A673 (cell line): ENCODE measurements at places on chromosomes 1 and 21. TPM values are rescaled to one million over a fixed set of nuclear protein-coding genes. Genes with fewer than 3 reads are reported as not detected.

NIBAN1 gene
- total RNA-seq, result 52.9 and 54.8 TPM in 2 replicates

PDE4B gene
- total RNA-seq, result 15.5 and 20.0 TPM in 2 replicates

OR2L13 gene
- total RNA-seq, result not detected in 2 replicates

LRRC38 gene
- not detected in 2 replicates for total RNA-seq

DCST2 gene
- 0.21 TPM in 1 of 2 replicates, not detected in the other for total RNA-seq

SHE gene
- total RNA-seq, result 0.04 TPM in 1 of 2 replicates, not detected in the other

C1orf94 gene
- total RNA-seq, result 0.34 and 0.72 TPM in 2 replicates

GSTM1 gene
- 166 TPM in 2 replicates for total RNA-seq

SPOCD1 gene
- 0.58 and 0.85 TPM in 2 replicates for total RNA-seq

GRCh38 chr1:974687-975328 is 7.1 kb downstream of the PERM1 start:
- H3K4me3 ChIP-seq, result no peak overlapping the region
- no peak overlapping the region for H3K27ac ChIP-seq
- peaks cover 25% of the 10 kb centered on the region for H3K27me3 ChIP-seq
- H3K36me3 ChIP-seq, result no peaks in the 10 kb centered on the region

GRCh38 chr1:223301371-223301770 is 62.6 kb downstream of the SUSD4 start:
- H3K27me3 ChIP-seq, result peaks cover 16% of the 10 kb centered on the region
- no peak overlapping the region for H3K4me3 ChIP-seq
- no peak overlapping the region for H3K27ac ChIP-seq
- no peaks in the 10 kb centered on the region for H3K36me3 ChIP-seq

DNA sequence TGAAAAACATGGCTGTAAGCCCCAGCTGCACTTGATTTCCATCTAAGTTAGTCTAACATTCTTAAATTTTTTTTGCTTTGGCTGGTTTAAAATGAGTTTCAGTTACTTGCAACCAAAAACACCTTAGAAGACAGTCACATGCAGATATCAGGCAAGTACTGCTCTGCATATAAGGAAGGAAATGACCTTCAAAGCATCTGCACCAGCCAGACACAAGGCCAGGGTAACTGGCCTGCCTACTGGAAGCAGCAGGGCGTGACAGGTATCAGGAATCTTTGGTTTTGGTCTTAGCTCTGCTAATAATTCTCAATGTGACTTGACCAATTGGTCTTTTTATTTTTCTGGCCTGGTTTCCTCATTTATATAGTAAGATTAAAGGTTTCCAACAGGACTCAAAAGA is 33.5 kb downstream of the SCYL3 start:
- H3K4me3 ChIP-seq, result no peak overlapping the region
- H3K27me3 ChIP-seq, result no peaks in the 10 kb centered on the region
- DNase-seq, result no peak
- peaks cover 44% of the 10 kb centered on the region for H3K36me3 ChIP-seq
- no peak overlapping the region for H3K27ac ChIP-seq

- no peaks in the 10 kb centered on the region for H3K27me3 ChIP-seq
- no peaks in the 10 kb centered on the region for H3K36me3 ChIP-seq
- no peak overlapping the region for H3K27ac ChIP-seq
- no peaks in the 10 kb centered on the region for H3K4me1 ChIP-seq
These were observed 354.5 kb upstream of the DUSP10 start for GRCh38 chr1:222096476-222096772.

GRCh38 chr1:214312530-214313051 is 31.6 kb downstream of the SMYD2 start:
- no peaks in the 10 kb centered on the region for H3K27me3 ChIP-seq
- DNase-seq, result no peak
- no peak overlapping the region for H3K27ac ChIP-seq
- no peaks in the 10 kb centered on the region for H3K36me3 ChIP-seq
- peaks cover 7% of the 10 kb centered on the region for H3K4me1 ChIP-seq
- no peak overlapping the region for H3K4me3 ChIP-seq

DNA sequence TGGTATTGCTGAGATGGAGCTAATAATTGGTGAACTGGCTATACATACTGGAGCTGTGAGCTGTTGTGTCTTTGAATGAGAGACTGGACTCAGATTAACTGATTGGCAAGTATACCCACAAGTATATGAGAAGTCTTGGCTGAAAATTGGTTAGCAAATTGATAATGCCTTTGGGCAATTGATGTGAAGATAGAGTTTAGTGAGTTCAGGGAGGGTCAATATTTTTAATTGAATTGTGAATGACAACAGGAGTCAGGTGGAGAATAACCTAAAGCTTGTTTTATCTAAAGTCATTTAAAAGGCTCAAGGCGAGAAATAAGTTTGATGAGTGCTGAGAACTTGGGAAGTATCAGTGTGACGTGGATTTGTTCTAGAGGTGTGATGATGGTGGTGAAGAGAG is 27.5 kb downstream of the NCAM2 start:
- no peak overlapping the region for H3K27ac ChIP-seq
- H3K36me3 ChIP-seq, result no peaks in the 10 kb centered on the region
- H3K27me3 ChIP-seq, result no peaks in the 10 kb centered on the region
- H3K4me1 ChIP-seq, result peaks cover 19% of the 10 kb centered on the region
- DNase-seq, result no peak
- H3K4me3 ChIP-seq, result no peak overlapping the region

- H3K27me3 ChIP-seq, result no peaks in the 10 kb centered on the region
- H3K4me1 ChIP-seq, result no peaks in the 10 kb centered on the region
- H3K4me3 ChIP-seq, result no peak within 1 kb of the TSS
- no peak for DNase-seq
- H3K27ac ChIP-seq, result no peak within 1 kb of the TSS
- no peaks in the 10 kb centered on the region for H3K36me3 ChIP-seq
These were observed at the start of gene KLHDC7A for GRCh38 chr1:18480315-18481189. KLHDC7A (plus strand) TSS chr1:18480930; CDS start chr1:18480982, 52 bp downstream.

- H3K36me3 ChIP-seq, result no peaks in the 10 kb centered on the region
- H3K27me3 ChIP-seq, result no peaks in the 10 kb centered on the region
- no peak overlapping the region for H3K4me3 ChIP-seq
- no peak for DNase-seq
- H3K27ac ChIP-seq, result no peak overlapping the region
- peaks cover 14% of the 10 kb centered on the region for H3K4me1 ChIP-seq
These were observed 73.9 kb downstream of the KLHDC7A start for GRCh38 chr1:18554597-18554996.

- DNase-seq, result no peak
- H3K4me1 ChIP-seq, result no peaks in the 10 kb centered on the region
- no peaks in the 10 kb centered on the region for H3K27me3 ChIP-seq
- no peak overlapping the region for H3K27ac ChIP-seq
- H3K36me3 ChIP-seq, result no peaks in the 10 kb centered on the region
These were observed 256.2 kb upstream of the OLFM3 start for GRCh38 chr1:102252731-102253505.

DNA sequence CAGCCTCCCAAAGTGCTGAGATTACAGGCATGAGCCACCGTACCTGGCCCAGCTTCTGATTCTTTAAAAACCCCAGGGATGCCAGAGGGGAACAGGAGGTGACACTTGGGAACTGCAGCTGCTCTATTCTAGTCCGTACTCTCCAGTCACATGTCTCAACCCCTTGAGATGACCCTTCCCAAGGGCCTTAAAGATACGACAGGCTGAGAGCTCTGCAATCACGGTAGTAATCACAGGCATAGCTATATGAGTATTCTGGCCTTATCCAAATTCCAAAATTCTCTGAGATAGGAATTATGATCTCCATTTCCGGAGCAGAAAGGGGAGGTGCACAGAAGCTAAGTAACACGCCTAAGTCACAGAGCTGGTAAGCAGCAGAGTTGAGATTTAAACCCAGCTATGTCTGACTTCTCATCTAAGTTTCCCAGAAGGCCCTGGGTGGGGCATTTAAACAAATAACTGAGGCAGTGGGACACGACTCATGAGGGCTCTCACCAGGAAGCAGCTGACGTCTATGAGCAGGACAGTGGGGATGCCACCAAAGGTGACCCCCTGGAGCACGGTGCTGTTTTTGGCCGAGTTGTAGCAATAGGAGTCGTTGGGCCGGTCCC is 5.2 kb downstream of the TMEM63A start:
- H3K4me1 ChIP-seq, result peaks cover 6% of the 10 kb centered on the region
- H3K36me3 ChIP-seq, result peaks cover 4% of the 10 kb centered on the region
- no peaks in the 10 kb centered on the region for H3K27me3 ChIP-seq
- no peak overlapping the region for H3K27ac ChIP-seq
- no peak overlapping the region for H3K4me3 ChIP-seq

- H3K4me3 ChIP-seq, result no peak overlapping the region
- H3K36me3 ChIP-seq, result no peaks in the 10 kb centered on the region
- DNase-seq, result no peak
- H3K27ac ChIP-seq, result no peak overlapping the region
These were observed 22.1 kb downstream of the TRIM67 start for GRCh38 chr1:231183639-231184590.

DNA sequence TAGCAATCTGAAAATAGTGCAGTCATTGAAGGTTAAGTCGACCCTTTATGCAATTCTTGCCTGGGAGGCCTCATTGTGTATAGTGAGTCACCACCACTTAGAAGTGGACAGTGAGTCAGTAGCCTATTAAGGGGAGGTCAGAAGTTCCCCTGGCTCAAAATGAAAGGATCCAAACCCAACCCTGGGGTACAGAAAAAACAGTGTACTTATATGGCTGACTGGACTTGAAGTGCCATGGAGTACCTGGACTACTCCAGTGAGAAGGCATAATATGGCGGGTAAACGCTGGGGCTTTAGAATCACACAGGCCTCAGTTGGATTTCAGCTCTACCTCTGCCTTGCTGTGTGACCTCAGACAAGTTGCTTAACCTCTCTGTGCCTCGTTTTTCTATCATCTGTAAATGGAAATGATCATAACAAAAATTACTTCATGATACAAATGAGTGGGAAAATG is 2.2 kb upstream of the BCL9 start:
- no peak overlapping the region for H3K27ac ChIP-seq
- no peak overlapping the region for H3K4me3 ChIP-seq
- H3K36me3 ChIP-seq, result no peaks in the 10 kb centered on the region
- peaks cover 14% of the 10 kb centered on the region for H3K4me1 ChIP-seq

DNA sequence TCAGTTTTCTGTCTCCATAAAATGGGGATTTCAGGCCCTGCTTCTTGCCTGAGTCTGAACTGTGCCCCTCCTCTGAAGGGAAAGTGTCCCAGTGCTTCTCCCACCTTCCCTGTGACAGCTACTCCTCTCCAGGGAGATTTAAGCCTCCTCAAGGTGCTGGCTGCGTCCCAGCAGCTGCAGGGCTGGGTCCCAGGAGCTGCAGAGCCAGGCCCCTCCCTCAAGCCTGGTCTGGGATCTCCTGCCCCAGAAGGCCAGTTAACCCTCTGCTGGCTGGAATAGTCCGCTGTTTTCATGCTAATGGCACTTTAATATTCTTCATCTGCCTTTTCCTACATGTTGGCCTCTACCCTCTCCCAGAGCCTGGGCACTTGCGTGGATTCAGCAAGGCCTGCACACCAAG is 99.0 kb downstream of the PLXNA2 start:
- no peaks in the 10 kb centered on the region for H3K36me3 ChIP-seq
- no peaks in the 10 kb centered on the region for H3K27me3 ChIP-seq
- DNase-seq, result no peak
- H3K4me1 ChIP-seq, result no peaks in the 10 kb centered on the region

- H3K27ac ChIP-seq, result no peak overlapping the region
- no peaks in the 10 kb centered on the region for H3K36me3 ChIP-seq
- H3K4me1 ChIP-seq, result peaks cover 3% of the 10 kb centered on the region
- no peak overlapping the region for H3K4me3 ChIP-seq
- H3K27me3 ChIP-seq, result no peaks in the 10 kb centered on the region
These were observed 98.8 kb downstream of the SDCCAG8 start for GRCh38 chr1:243354511-243355153.

DNA sequence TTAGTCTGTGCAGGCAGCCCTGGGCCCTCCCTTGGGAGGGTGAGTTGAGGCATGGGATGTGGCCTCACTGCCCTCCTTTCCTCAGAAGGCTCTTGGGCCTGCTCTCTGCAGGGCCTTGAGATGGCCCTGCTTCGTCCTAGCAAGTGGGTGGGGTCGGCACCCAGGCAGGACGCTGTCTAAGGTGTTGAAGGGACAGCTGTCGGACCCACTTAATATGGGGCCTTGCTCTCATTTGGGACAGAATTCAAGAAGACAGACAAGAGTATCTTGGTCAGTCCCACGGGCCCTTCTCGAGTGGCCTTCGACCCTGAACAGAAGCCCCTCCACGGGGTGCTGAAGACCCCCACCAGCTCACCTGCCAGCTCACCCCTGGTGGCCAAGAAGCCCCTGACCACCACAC is 26.0 kb upstream of the PDXK start:
- H3K4me1 ChIP-seq, result no peaks in the 10 kb centered on the region
- no peaks in the 10 kb centered on the region for H3K27me3 ChIP-seq
- no peak overlapping the region for H3K4me3 ChIP-seq
- H3K27ac ChIP-seq, result no peak overlapping the region

DNA sequence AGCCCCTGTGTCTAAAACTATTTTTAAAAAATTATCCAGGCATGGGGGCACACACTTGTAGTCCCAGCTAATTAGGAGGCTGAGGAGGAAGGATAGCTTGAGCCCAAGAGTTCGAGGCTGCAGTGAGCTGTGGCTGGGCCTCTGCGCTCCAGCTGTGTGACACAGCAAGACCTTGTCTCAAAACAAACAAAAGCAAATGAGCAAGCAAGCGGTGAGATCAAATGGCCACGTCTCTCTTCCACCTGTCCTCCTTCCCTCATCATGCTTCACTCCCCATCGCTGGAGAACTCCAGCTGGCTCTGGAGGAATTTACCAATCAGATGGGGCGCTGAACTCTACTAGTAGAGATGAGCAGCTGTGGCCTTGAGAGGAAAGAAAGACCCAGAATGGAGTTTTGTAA is 14.0 kb upstream of the REN start:
- no peak for DNase-seq
- H3K36me3 ChIP-seq, result no peaks in the 10 kb centered on the region
- H3K27ac ChIP-seq, result no peak overlapping the region
- H3K4me3 ChIP-seq, result no peak overlapping the region
